Epithelial cell of proximal tubule (primary cell): ENCODE measurements at places on chromosomes 7 and 10.
A peak's percentile ranks its signal among the peaks of the same experiment; 100 is the strongest.

DNA sequence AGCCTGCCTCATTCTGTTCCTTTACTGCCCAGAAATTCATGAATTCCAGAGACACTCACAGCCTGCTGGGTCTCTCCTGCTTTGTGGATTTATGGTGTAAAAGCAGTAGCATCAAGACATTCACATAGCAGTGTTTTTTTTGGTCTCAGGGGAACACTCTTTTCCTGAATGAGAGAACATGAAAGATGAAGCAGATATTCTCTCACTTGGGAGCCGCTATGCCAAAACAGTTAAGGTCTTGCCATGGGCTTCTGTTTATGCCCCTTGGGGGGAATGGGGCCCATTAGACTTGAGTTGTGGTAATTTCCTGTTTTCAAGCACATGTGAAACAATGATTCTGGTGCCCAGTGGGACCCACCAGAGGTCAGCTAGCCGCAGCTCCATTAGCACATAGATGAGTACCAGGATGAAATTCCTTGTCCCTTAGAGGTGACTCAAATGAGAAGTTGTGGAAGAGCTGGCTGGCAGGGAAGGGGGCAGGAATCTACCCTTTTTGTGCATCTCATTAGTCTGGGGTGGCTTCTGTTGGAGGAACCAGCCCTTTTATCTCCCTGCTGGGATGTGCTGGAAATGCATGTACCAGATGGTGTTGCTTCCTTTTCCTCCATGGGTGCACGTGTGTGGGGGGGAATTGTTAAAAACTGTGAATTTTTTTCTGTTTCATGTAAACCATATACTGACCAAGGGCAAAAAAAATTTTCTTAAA, 13.3 kb downstream of the BMPER start:
- no peak for DNase-seq

DNA sequence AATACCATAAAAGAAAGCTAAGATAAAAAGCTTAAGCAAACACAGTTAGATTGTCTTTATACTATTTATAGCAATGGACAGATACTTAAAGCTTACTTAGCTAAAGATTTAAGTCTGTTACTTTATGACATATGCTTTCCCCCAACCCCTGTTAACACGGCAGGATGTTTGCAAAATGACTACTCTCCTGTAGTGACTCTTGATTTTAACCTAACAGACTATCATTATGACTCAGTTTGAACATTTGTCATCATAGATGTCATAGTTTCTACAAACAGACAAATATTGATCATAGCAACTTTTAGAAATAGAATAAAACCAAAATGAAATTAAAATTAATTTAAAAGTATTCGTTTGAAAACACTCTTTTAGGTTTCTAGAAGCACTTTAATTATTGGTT, 7.8 kb upstream of the COMMD3 start:
- DNase-seq: no peak

DNA sequence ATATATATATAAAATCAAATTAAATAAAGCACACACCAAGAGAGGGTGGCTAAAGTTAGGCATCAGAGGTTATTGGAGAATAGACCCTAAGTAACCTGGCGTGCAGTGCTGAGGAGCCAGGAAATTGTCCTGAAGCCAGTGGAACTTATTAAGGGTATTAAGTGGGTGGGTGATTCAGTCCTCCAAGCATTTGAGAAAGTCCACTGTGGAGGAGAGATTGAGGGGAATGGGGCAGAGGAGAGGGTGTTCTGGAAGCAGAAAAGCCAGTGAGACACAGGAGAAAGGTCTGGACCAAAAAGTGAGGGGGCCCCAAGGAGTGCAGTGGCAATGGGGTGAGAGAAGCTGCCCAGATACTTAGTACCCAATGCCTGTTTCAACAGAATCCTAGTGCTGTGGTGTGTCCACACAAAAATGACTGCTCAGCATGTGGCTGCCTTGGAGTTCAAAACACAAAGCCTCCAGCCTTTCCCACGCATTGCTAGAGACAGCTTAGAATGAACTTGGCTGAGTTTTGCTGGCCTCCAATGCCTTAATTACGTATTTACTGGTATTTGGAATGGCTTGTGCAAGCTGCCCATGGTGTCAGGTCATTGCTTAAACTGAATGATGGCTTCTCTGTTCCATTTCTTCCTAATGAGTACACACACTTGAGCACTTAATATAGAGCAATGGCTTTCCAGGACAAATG, 44.9 kb upstream of the CHST15 start:
- no peak for DNase-seq

DNA sequence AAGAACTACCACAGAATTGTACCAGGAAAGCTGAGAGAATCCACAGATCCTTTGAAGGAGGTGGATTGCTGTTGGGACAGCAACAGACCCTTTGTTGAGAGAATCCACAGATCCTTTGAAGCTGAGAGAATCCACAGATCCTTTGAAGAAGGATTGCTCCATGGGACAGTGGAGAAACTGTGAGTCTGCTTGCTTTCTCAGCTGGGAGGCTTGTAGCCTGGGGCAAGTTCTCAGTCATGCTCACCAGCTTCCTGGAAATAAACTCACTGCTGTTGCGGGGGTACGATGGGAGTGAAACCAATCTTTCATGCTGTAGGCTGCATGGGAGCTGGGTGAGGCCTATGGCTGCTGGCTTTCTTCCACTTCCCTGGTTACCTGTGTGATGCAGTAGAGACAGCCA, 106.3 kb downstream of the C7orf25 start:
- DNase-seq: no peak

DNA sequence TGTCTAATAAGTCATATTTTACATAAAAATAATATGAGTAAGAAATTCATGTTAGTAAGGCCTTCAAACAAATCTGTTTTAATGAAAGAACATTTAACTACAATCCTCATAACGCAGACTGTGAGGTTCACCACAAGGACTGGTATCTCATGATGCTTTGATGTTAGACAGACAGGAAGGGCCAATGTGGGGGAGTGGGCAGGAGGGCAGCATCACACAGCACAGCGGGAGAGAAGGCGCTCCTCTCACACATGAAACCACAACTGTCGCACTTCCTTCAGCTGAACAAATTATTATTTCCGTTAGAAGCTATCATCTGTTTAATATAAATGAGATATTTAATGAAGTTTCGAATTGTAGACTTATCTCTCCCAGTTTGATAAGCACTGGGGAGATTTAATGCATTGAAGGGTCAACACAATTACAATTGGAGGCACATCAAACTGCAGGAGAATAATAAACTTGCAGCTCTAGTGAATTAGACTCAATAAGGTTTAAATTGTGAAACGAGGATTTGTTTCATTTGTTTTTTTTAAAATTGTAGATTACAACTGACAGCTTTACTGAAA, 466.1 kb downstream of the PARD3 start:
- DNase-seq: no peak

GRCh38 chr7:147418966-147419365, 1171.6 kb upstream of the C7orf33 start:
- DNase-seq: no peak

GRCh38 chr7:48933549-48934085, 9.3 kb downstream of the CDC14C start:
- DNase-seq: no peak

GRCh38 chr7:153390955-153391354, 631.4 kb downstream of the ACTR3B start:
- no peak for DNase-seq

- no peak for DNase-seq
Observed at GRCh38 chr10:60974463-60975149, 30.6 kb upstream of the RHOBTB1 start.

- DNase-seq: peak; percentile 42
Observed at GRCh38 chr7:81190997-81191768, 272.3 kb upstream of the SEMA3C start.
